ENCODE measurements at places on chromosomes 5 and 9.
A peak's percentile ranks its signal among the peaks of the same experiment; 100 is the strongest.

GRCh38 chr9:85960688-85961093 is 19.7 kb downstream of the NAA35 start:
- peak; percentile 11 for DNase-seq

DNA sequence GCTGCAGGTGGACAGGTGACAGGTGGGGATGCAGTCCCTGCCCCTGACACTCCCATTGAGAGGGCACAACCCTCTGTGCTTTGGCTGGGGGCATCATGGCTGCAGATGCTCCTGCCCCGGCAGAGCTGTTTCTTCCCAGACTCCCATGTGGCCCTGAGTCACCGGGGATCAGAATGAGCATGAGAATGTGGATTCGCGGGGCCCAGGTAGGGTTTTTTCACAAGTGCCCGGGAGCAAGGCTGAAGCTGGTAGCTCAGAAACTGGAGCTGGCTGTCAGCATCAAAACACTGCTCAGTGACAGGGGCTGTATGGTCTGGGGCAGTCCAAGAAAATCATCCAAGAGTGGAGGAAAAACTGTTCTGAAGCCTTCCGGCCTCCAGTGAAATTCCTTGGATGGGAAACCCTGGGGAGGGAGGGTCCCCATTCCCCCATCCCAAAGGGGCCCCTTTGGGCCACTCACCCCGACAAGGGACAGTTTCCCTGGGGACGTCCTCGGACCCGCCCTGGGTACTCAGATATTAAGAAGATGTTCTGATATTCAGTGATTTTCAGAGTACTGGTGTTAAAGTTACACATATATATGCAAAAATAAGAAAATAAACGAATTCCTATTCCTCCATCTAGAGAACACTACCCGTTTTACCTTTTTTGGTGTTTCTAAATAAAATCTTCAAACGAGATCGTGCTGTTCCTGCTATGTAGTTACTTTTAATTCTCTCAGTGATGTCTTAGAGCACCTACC is 120.1 kb upstream of the LPCAT1 start:
- peak; percentile 12 for DNase-seq

GRCh38 chr9:13444245-13445102 is 165.0 kb upstream of the MPDZ start:
- DNase-seq = no peak

DNA sequence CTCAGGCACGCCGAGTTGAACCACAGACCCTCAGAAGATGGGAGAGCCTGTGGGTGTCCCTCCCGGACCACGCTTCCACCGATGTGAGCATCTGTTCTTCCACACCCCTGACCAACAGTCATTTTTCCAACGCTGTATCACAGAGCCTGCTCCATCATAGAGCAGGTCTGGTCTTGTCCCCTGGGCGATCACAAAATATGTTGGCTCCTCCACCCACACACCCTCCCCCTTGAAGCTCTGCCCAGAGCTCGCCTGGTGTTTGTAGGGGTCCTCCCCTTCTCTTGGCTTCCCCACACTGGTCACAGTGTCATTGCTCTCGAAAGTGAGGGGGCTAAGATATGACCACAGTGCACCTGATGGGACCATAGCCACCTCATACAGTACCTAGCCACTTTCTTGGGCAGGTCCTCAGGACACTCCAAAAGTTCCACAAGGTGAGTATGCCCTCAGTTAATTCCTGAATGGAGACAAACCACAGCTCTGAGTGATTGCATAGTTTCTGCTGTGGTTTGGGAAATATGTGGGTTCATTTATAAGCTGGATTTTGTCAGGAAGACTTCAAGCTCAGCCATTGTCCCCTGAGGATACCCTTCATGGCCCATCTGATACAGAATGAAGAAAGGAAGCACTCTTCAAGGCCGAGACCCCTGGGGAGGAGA is 3.5 kb upstream of the ZNF618 start:
- DNase-seq = peak; percentile 55

- DNase-seq = no peak
Measured at GRCh38 chr5:134451225-134451935, 39.7 kb upstream of the CDKN2AIPNL start.

- no peak for DNase-seq
Measured at GRCh38 chr9:18496256-18497000, 22.5 kb downstream of the ADAMTSL1 start.

DNA sequence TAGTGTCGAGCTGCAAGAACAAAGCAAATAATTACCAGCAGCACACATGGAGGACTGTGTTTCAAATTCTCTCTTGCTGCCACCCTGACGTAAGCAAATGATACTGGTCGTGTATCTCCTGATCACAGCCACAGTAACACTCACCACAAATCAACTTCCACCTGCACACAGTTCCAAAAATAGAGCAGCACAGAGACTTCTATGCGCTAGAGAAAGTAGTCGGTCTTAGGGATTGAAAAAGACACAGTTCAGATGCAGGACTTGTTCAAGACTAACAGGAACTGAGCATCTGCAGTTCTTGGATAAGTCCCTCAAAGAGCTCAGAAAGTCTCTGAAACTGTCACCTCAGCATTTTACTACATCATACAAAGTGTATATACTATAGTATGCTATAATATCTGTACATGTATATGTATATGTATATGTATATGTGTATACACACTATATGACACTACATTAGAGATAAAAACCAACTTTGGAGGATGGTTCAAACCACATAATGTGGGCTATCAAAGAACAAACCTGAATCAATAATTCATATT is 279.0 kb downstream of the GLIS3 start:
- DNase-seq = no peak

DNA sequence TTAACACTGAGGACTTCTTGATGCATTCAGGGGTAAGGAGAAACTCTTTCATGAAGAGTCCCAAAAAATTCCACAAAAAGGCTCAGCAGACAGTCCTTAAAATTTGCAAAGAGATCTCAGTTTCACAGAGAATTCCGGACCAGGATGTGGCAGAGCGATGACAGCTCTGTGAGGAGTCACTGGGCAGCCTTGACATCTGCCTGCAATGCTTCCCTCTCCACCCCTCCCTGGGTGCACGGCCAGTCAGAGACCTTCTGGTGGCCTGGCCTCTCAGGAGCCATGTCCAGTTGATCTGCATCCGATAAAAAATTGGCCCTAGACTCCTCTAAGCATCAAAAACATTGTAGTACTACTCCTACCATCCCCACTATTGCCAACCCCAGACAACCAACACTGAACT is 76.8 kb downstream of the MACROH2A1 start:
- DNase-seq = no peak

- DNase-seq = peak; percentile 88
Measured at GRCh38 chr5:137954131-137954879, 65.0 kb downstream of the PKD2L2 start.

GRCh38 chr5:176995896-176996767 is 10.4 kb downstream of the UIMC1 start:
- peak; percentile 89 for DNase-seq

DNA sequence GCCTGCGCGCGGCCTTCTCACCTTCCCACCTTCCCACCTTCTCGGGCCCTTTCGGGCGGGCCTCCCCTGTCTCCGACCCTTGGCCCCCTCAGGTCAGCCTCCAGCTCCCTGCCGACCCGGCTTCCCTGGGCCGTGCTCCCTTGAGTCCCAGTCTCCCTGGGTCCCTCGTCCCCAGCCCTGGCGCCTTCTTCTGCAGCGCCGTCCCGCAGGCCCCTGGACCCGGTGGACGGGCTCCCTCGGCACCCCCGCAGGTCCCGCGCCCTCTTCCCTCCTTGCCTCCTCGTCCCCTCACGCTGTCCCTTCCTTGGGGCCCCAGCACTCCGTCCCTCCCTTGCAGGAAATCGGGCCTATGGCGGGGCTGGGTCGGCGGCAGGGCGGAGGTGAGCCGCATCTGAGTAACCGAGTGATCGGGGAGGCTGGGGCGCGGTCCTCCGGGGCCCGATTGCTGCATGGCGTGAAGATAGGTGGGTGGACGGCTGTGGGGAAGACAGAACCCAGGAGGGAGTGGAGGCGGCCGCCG is 7.6 kb downstream of the ARPC5L start:
- peak; percentile 43 for DNase-seq

DNA sequence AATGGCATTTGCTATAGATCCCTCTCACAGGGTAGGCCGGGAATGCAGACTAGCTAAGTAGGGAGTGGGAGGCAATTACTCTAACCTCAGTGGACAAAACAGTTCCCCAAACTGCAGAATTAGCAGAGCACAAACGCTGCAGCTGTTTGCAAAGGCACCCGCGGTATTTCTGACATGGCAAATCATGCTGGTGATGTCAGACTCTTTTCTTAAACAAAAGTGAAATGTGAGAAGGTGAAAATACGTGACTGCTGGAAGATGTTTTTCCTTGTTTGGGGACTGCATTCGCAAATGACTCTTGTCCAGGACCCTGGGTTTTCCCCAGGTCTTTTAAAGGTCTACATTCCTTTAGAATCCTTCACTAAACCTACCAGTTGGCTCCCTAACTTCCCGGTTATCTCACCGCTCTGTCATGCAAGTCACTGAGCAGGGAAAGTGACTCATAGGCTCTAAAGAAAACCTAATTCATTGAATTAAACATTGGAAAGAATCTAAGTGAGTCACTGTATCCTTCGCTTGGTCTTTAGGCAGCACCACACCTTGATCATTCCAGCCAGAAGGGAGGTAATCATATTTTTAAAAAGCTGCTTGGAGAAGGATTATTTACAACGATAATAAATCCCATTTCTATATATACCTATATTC is 91.5 kb upstream of the DNAH5 start:
- DNase-seq = peak; percentile 100

- DNase-seq = peak; percentile 47
Measured at GRCh38 chr9:71353720-71354119, 232.3 kb upstream of the TRPM3 start.

GRCh38 chr9:127897193-127897692 is 2.2 kb downstream of the ST6GALNAC6 start:
- no peak for DNase-seq

GRCh38 chr5:131396015-131396414 is 132.2 kb downstream of the CDC42SE2 start:
- DNase-seq = no peak

GRCh38 chr5:67381236-67381880 is 184.8 kb upstream of the CD180 start:
- no peak for DNase-seq

DNA sequence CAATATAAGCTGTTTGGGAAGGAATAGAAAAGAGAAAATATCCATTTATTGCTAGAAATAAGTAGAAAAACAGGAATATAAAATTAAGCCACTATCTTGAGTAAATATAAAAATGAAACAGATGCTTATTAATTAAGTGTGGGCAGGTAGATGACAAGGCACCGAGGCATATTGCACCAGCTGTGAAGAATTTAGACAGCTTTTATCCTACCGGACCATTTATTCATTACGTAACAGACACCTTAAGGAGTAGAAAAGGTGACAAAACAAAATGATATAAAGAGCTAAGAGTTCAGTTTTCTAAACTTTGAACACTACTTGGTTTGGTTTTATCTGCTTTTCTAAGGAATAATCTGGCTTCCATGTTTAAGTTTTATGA is 404.1 kb downstream of the PTPRD start:
- no peak for DNase-seq

DNA sequence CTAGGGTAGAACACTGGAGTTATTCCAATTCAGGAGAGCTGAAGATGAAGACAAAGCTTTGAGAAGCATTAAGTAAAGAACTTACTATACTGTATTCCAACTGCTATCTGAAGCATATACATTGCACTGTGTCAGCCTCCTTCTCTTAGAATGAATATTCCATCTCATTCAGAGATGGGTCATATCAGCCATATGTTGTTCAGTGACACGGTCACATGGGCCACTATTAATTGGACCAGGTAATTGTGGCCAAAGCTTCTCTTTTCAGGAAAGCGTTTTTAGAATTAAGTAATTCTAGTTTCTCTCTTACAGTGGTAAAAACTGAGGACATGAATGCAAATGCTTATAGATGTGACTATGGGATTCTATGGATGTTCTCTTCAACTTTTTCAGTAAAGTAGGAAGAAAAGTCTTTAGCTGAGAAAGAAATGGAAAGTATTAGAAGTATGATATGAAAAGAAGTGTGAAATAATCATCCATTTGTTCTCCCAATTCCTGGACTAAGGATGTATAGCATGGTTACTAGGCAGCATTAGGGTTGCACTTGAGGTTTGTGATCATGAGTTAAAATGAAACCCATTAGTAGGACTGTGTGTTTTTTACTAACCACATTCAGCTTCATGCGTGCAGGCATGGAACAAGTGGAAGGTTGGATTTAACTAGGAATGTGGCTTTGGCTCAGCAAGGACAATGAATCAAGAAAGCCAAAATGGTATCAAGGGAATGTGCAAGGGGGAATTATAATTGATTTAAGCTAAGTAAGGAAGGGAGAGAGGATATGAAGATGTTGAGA is 40.9 kb downstream of the CETN3 start:
- no peak for DNase-seq

- no peak for DNase-seq
Measured at GRCh38 chr5:127976525-127976924, 107.0 kb upstream of the SLC12A2 start.

- peak; percentile 63 for DNase-seq
Measured at GRCh38 chr9:2418619-2419018, 203.0 kb upstream of the VLDLR start.

DNA sequence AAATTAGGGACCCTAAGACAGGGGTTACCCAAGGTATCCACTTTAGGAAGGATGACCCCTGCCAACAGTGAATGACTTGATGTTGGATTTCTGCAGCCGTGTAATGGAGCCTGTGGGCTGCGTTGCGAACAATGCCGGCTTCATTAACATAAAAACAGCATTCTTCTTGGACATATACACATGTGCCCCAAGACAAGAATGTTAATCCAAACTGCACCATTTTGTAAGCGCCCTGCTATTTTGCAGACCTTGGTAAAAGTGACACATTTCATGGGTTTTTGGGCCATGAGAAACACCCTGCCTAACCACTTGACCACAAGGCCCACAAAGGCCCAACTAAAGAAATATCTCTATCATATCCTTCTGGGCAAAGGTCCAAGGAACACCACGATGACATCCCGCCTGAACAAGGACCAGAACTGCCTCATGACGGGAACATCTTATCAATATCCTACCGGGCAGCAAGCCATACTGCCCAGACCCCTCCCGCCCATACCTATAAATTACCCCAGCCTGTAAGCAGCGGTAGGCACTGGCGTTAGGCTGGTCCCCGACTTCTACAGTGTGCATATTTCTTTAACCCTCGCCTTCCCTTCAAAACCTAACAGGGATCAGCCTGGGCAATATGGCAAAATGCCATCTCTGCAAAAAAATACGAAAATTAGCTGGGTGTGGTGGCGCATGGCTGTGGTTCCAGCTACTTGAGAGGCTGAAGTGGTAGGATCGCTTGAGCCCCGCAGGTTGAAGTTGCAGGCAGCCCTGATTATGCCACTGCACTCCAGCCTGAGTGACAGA is 9.7 kb upstream of the PDCD1LG2 start:
- DNase-seq = peak; percentile 77

GRCh38 chr5:133390416-133391353 is 221.7 kb downstream of the FSTL4 start:
- no peak for DNase-seq

GRCh38 chr5:5145651-5146529 is 5.8 kb downstream of the ADAMTS16 start:
- peak; percentile 92 for DNase-seq

DNA sequence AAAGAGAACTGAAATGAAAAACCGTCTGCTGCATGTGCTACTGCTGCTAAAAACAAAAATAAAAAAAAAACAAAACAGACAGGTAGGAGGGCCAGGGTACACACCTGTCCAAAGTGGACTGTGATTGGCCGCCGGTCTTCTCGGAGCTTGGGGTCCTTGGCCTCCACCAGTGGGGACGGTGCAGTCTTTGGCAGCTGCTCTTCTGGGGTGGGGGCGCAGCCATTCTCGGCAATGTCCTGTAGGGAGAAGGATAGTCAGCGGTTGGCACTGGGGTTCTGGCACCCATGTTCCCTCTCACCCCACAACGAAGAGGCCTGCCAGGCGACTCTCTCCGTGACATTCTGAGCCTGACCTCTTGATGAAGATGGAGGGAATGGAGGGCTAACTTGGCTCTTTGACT is 84.3 kb downstream of the CRB2 start:
- no peak for DNase-seq

Data from M059J (cell line).